AG04449 (cell line): ENCODE measurements at places on chromosomes 11 and 22.

DNA sequence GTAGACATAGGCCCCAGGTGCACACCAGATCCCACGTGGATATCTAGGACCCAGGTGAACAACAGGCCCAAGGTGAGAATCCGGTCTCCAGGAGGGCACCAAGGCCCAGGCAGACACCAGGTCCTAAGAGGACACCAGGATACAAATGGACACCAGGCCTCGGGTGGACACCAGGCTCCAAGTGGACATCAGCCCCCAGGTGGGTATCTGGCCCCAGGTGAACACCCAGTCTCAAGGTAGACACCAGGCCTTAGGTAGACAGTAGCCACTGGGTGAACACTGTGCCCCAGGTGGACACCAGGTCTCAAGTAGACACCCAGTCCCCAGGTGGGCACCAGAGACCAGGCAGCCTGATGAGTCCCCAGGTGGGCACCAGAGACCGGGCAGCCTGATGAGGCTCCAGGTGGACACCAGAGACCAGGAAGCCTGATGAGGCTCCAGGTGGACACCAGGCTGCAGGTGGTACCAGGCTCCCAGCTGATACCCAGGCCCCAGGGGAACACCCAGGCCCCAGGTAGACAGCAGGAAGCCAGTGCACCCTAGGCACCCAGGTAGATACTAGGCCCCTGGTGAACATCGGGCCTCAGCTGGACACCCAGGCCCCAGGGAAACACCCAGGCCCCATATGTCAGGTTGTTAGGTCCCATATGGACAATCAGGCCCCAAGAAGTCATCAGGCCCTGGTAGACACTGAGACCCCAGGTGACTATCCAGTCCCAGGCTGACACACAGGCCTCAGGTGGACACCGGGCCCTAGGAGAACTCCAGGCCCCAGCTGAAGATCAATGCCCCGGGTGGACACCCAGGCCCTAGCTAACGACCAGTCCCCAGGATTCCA, 55.1 kb upstream of the SEPTIN5 start:
- DNase-seq: no peak

DNA sequence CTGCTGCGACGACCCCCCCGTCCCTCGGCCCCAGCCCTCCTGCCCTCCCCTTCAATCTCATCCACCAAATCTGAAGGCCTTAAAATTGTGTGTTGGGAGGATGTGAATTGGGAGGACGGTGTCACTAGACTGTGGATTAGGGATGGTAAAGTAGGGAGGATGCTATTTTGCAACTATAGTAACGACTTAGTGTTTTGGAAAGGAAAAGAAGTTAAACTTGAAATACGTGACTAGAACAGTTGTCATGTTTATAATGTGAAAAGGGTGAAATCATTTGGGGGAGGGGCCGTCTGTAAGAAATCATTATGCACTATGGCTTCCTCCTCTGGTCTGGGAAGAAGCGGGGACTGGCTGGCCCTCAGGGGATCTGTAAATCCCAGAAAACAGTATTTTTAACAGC, 43.4 kb upstream of the NNMT start:
- DNase-seq: no peak

GRCh38 chr11:100932474-100933100, 197.0 kb downstream of the PGR start:
- no peak for DNase-seq

DNA sequence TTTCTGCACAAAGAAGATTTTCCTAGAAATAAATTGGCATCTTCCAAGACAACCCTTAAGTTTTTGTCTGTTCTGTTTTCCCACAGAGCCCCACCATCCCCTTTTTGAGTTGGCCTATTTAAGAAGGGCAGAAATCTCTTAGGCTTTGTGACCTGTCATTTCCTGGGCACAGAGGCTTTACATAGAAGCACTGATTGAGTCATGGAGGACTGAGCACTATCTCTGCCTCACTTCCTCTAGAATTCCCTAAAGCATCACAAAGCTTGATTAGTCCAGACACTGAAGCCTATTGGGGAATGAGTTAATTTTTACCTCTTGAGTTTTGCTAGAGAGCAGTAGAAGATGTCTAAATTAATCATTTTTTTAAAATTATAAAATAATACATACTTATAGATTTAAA, 25.4 kb downstream of the TRIM44 start:
- DNase-seq: no peak

GRCh38 chr11:129237880-129238638, 45.9 kb upstream of the ARHGAP32 start:
- DNase-seq: no peak
